ENCODE measurements at places on chromosomes 2 and 18. TPM values are rescaled to one million over a fixed set of nuclear protein-coding genes. Genes with fewer than 3 reads are reported as not detected.

SPTBN1 gene
- total RNA-seq, result 191 TPM

CYP26B1 gene
- 1.8 TPM for total RNA-seq

HTR2B gene
- total RNA-seq, result 0.09 TPM

GRCh38 chr18:23868136-23868785 is 146.3 kb upstream of the TTC39C start:
- DNase-seq, result no peak

DNA sequence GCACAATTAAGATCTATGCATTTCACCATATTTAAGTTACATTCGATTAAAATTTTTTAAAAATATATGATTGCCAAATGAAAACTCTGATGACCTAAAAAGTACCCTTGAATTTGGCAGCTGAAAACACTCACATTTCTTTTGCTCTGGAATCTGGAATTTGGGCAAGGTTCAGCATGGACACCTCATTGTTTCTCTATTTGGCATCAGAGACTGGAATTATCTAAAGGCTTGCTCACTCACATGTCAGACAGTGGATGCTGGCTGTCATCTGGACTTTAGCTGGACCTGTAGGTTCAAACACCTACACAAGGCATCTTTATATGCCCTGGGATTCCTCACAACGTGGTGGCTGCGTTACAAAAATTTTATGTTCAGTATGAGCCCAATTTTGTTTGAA is 16.1 kb downstream of the MBOAT2 start:
- DNase-seq, result no peak

DNA sequence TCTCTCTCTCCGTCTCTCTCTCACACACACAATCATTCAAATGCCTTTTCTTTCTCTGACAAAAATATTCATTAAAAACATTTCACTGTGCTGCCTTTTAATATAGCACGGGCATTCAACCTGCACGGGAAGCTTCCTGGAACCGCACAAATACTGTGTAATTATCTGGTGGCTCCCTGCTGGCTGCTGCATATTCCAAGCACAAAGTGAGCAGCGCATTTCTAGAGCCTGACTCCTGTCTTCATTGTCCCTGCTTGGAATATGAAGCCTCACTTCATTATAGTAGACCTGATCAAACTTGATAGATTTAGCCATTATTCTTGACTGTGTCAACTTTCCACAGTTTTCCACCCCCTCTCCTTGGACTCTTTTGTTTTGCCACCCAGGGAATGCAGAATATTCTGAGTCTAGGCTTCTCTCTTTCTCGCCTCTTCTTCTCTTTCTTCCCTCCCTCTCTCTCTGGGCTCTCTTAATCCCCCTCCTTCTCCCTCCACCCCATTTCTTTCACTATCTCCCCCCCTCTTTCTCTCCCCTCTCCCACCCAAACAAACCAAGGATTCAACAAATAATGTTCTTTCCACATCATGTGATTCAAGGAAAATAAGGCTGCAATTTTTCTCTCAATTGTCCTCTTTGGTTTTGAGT is 672.1 kb upstream of the FANCL start:
- no peak for DNase-seq

DNA sequence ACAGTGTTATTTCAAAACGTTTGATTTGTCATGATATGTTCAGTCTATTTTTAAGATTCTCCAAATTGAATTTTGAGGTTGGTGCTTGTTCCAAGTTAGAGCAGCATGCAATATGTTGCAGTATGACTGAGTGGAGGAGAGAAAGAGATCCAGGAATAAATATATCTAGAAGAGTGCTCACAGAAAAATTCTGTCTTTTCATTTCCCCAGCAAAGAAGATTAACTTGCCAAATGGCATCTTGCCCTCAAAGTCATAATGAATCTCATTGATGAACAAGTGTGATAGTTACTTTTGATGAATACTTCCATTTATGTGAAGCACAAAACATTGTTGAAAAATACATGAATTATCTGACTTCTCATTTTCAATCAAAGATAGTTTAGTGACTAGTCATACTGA is 95.9 kb downstream of the KCNJ3 start:
- DNase-seq, result no peak

Measured in liver (tissue), 10 donors.